Neural progenitor cell (in vitro differentiated cells): ENCODE measurements at places on chromosomes 13 and 19.
A peak's percentile ranks its signal among the peaks of the same experiment; 100 is the strongest.

DNA sequence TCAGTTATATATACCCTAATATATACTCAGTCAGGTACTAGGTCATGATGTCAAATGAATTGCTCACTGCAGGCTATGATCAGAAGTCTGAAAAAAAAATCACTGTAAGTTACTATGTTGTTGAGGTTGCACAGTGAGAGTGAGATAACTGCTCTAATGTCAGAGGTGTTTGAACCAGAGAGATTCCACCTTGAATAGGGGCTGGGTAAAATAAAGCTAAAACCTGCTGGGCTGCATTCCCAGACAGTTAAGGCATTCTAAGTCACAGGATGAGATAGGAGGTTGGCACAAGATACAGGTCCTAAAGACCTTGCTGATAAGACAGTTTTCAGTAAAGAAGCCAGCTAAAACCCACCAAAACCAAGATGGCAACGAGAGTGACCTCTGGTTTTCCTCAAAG, 10.2 kb downstream of the EPSTI1 start:
- DNase-seq: no peak

DNA sequence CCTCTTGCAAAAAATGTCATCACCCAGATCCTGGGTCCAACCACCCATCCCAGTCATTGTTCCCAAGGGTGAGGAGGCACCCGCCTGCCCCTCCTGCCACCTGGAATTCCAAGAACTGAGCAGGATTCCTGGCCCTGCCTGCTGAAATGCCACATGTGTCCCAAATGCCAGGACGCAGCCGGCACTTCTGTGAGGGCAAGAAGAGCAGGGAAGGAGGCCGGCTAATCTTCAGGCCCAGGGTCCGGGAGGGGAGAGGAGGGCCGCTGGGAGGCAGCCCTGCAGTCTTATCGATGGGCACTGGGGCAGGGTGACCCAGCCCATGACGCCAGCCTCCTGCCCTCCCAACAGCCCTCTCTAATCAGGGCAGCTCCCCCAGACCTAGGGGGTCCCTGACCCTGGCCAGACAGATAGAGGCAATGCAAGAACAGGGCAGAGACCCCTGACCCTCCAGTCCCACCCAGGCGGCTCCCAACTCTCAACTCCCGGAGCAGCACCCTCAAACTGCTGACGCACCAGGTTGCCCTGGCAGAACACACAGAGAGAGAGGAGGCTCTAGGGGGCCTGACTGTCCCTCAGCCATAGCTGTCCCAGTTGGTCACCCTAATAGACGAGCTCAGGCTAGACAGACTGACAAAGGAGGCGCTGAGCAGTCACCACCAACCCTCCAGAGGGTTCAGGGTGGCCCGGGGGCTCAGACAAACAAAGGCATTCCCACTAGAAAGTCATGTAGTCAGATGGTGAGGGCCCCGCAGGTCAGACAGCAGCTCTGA, 1.5 kb downstream of the MFSD12 start:
- DNase-seq: no peak

DNA sequence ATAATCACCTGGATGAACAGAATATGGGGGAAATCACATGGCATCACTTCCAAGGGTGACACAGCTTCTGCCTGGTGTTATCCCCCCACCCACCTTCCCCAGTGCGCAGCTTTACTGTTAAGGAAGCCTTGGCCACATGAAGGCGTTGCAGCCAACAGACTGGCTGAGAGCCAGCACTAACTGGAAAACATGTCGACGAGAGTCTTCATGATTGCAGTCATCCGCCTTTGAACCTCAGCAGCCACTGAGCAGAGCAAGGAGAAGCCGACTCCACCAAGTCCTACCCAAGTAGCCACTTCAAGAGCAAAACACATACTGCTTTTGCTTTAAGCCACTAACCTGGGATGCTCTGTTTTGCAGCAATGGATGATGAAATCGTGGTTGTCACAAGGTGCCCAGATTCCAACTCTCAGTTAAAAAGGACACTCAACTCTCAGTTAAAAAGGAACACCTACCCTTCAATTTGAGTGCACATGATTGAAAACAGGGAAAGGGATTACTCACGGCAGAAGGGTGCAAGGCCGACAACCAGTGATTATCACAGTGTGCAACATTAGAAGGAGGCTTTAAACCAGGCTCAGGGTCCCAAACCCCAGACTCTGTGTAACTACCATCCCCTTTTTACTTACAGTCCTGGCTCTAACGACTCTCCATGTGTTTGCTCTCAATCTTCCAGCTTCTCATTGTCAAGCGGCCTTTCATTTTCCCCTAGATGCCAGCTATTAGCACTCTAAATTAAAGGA, 149.1 kb downstream of the KLF12 start:
- DNase-seq: no peak

GRCh38 chr13:34515201-34515600, 426.9 kb upstream of the NBEA start:
- no peak for DNase-seq

GRCh38 chr19:19137556-19138108, 646 bp downstream of the TMEM161A start:
- peak; percentile 20 for DNase-seq

DNA sequence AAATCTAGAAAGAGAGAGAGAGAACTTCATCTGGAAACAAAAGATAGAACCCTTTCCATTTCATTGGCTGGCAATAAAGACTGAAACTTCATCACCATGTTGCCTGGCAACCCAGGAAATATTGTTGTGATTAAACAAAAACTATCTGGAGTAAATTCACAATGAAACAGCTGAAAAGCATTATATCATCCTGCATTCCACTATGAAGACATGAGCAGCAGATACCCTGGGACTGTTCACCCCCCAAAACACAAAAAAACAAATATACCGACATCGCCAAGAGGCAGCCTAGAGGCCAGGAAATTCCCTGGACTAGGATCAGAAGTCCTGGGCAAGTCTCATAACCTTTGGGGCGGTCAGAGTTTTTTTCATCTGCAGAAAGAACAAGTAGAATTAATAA, 158.3 kb downstream of the FOXO1 start:
- DNase-seq: no peak

GRCh38 chr19:45768655-45768983, 433 bp downstream of the SIX5 start:
- DNase-seq: peak; percentile 71

- DNase-seq: peak; percentile 2
Observed at GRCh38 chr13:77459592-77459991, 75.9 kb upstream of the SCEL start.

DNA sequence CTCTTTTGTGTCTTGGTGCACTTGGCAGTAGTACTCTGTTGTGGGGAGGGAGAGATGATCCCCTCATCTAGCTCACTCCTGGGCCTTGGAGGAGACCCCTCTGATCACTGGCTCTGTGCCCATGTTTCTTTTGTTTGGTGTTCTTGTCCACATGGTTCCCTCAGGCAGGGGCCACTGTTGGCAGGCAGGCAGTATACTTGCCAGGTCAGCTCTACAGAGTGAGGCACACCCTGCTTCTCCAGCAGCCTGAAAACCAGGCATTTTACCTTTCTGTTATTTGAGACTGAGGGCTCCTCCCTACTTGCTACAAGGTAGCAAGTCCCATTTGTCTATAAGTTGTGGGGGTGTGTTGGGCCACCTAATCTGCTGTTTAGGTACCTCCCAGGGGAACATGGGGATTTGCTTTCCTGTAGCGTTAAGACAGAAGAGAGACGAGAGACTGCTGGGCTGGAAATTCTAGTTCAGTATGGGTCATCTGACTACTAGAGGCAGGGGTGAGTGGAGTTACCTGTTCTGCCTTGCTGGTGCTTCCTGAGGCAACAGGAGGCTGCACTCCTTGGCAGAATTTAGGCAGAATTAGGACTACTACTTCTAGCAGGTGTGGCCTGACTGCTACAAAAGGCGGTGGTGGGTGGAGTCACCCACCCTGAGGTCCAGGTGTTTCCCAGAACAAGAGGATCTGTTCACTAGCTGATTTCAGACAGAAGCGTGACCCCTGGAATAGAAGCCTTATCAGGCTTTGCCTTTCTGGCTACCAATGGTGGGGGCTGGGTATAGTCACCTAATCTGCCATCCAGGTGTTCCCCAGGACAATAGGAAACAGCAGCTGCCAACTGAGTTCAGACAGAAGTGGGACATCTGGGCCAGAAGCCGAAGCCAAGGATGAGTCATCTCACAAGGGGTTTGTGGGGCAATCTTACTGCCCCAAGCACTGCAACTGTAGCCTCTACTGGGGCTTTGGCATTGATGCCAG, 843.0 kb upstream of the ATXN8OS start:
- DNase-seq: no peak

GRCh38 chr13:43300865-43301264, 277.5 kb downstream of the DNAJC15 start:
- no peak for DNase-seq

GRCh38 chr13:20438801-20439200, 86.9 kb downstream of the CRYL1 start:
- no peak for DNase-seq

DNA sequence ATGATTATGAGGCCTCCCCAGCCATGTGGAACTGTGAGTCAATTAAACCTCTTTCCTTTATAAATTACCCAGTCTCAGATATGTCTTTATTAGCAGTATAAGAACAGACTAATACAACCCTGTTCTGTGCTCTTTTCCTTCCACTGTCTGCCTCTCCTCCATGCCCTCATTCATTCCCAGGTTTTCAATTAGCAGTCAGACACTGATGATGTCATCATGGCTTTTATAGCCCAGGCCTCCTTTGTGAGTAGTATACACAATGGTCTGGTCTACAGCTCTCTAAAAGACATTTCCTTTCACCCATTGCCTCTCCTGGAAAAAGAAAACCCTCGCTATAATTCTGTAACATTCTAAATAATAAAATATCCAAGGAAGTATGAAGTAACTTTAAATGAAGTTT, 25.5 kb downstream of the FGF14 start:
- peak; percentile 45 for DNase-seq

DNA sequence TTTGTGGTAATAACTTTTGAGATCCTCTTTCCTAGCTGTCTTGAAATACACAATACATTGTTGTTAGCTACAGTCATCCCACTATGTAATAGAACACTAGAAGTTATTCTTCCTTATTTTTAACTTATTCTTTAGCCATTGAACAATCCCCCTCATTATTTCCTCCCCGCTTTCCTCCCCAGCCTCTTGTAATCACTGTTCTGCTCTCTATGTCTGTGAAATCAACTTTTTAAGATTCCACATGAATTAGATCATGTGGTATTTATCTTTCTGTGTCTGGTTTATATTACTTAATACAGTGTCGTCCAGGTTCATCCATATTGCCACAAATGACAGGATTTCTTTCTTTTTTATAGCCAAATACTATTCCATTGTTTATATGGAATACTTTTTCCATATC, 72.9 kb downstream of the SLC10A2 start:
- DNase-seq: no peak

- DNase-seq: no peak
Observed at GRCh38 chr13:98290261-98290660, 113.2 kb upstream of the RNF113B start.

DNA sequence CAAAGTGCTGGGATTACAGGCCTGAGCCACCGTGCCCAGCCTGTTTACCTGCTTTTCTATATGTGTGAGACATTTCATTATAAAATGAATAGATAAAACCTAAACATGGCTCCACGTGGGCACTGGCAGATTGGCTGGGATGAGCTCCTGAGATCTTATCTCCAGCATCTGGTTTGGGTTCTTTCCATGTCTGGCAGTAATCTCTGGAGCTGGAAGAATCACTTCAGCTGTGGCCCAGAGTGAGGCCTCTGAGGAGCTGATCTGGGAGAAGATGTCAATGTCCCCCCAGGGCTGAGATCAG, 5.5 kb upstream of the SULT2A1 start:
- no peak for DNase-seq

DNA sequence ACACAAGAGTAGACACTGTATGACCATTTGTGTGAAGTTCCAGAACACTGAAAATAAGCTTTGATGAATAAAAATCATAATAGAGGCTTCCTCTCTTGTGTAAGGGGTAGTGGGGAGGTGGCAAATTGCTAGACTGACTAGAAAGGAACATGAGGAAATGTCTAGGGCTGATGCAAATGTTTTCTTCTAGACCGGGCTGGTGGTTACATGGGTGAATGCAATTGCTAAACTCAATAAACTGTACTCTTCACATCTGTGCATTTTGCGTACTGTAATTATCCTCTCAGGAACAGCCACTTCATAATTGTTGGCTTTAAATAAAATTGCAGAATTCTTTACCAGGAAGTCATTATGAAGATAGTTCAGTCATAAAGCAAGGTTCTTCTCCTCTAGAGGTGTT, 5.2 kb upstream of the KBTBD7 start:
- no peak for DNase-seq

DNA sequence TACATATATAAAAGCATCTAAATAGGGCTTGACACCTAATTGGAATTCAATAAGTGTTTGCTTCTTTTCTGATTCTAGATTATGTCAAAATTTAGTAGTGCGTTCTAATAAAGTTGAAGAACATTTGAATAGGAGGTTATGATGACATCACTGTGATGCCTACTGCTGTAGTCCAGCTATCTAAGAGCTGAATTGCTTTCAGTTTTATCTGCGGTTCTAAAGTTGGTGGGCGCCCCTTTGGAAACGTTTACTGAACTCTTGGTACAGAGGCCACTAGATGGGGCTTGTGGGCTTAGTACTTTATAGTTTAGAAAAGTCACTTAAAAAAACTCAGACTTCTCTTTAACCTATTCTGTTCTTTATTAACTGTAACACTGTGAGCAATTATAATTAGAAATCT, 776.9 kb downstream of the GPC5 start:
- DNase-seq: peak; percentile 65

GRCh38 chr13:112655913-112656312, 33.9 kb upstream of the ATP11A start:
- no peak for DNase-seq

DNA sequence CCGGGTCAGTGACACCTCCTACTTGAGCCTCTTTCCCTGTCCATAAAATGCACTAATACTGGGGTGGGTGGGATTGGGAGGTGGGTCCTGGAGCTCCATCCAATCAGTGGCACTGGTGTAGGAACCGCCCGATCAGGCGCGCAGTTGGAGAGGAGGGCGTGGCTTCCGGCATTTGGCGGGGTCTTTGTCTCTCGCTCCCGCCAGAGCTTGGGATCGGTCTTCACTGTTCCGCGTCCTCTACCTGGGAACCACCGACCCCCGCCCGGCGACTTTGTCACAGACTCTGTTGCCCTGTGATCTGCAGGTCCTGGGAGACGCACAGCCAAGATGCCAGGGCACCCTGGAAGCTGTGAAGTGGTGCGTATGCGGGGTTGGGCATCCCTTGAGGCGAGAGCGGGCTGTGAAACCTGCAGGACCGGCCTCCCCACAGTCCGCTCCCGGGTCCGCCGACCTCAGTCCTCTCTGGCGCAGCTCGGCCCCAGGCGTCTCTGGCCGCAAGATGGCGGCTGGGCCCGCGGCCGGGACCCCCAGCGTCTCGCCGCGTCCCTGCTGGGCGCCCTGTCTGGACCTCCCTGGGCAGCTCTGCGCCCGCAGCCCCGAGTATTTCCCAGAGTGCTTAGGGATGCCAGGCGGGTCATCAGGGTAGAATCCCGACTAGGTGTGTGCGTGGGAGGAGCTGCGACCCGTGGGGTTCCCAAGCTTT, 41.6 kb upstream of the ZNF730 start:
- peak; percentile 93 for DNase-seq

DNA sequence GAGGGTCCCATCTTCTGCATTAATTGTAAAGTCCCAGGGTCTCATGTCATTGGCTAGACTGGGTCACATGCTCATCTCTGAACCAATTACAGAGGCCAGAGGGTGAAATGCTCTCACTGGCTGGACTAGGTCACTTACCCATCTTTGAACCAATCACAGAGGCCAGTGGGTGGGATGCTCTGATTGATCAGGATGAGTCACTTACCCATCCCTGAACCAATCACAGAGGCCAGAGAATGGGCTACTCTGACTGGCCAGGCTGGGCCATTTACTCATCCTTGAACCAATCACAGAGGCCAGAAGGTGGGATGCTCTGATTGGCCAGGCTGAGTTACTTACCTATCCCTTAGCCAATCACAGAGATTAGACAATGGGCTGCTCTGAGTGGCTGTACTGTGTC, 5.3 kb downstream of the MISP start:
- no peak for DNase-seq

GRCh38 chr19:32231691-32232090, 113.7 kb upstream of the ZNF507 start:
- DNase-seq: no peak
